ENCODE measurements at places on chromosomes 5 and 9.

- no peak for DNase-seq
These were observed 80.2 kb downstream of the PRKACG start for GRCh38 chr9:68933434-68934328.

DNA sequence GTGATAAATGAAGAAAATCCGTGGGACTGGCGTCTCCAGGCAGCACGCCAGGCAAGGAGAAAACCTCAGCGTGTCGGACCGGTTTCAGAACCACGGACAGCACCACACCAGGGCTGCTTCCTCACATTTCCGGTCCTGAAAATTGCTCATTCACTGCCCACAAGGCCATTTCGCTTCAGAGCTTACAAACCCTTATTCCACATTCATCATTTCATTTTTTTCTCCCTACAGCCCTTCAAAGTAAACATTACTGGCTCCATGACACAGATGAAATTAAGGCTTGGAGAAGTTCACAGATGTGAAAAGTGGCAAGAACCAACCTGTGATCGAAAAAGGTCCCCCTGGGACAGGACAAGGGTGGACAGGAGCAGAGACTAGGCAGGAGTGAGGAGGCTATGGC lies 1.5 kb upstream of the GPRIN1 start:
- no peak for DNase-seq

GRCh38 chr5:138544181-138545134 lies 1.4 kb upstream of the ETF1 start:
- no peak for DNase-seq

GRCh38 chr5:126081209-126081608 lies 342.0 kb upstream of the GRAMD2B start:
- DNase-seq = no peak

GRCh38 chr9:101791938-101792337 lies 53.5 kb upstream of the GRIN3A start:
- peak; percentile 4 for DNase-seq

DNA sequence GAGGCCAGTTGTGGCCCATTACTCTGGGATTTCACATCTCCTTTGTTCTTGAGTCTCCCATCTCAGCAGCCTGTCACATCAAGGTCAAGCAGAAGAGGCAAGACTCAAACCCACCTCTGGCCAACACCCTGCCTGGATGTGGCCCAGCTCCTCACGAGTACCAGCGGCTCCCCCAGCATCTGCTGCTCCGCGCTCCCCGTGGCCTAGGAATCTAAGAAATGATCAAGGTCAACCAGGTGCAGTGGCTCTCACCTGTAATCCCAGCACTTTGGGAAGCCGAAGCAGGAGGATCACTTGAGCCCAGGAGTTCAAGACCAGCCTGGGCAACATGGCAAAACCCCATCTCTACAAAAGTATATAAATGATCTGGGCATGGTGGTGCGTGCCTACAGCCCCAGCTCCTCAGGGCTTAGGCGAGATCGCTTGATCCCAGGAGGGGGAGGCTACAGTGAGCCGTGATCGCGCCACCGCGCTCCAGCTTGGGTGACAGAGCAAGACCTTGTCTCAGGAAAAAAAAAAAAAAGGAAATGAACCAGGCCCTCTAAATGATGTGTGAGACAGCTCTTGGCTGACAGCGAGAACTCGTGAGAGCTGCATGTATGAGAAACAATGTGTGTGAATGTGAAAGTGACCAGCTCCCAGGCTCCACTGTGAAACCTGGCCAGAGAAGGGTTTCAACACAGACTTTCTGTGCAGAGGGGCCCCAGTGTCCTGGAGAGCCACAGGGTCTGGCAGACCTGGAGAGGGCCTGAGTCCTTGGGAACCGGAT lies 61.6 kb upstream of the ANGPTL2 start:
- no peak for DNase-seq

DNA sequence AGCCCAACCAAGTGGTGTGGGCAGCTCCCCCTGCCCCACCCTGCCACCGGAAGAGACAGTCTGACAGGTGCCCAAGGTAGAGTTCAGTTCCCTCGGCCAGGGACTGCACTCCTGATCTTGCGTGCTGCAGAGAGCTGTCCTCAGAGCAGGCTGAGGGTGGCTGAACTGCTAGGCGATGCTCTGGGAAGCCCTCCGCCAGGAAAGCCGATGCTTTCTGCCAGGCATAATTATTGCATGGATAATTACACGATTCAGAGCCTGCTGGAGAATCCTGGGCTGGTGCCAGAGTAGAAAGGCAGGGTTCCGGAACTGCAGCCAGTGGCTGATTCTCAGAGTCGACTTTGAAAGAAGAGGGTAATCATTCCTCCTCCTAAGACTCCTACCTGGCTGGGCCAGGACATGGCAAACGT lies 19.3 kb downstream of the KCNIP1 start:
- no peak for DNase-seq

DNA sequence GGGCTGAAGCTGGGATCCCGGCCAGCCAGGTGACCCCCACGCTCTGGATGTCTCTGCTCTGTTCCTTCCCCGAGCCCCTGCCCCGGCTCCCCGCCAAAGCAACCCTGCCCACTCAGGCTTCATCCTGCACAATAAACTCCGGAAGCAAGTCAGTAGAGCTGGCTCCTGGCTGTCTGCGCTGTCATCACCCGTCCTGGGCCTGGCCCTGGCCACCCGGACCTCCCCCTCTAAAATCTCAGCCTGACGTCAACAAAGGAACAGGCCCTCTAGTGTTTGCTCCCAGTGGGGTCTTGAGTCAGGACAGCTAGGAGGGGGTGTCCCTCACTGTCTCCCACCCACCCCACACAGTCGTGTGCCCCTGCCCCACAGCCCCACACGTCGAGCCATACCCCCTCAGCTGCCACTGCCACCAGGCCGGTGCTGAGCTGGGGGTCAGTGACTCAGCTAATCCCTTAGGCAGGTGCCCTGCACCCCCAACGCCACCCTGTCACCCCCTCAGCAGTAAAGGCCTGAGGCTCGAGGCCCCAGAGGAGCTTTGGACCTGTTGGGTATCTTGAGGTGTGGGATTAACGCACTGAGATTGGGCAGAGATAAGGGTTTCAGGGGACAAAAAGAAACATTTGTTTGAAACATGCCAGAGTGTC lies 1.1 kb upstream of the LCNL1 start:
- DNase-seq = no peak

DNA sequence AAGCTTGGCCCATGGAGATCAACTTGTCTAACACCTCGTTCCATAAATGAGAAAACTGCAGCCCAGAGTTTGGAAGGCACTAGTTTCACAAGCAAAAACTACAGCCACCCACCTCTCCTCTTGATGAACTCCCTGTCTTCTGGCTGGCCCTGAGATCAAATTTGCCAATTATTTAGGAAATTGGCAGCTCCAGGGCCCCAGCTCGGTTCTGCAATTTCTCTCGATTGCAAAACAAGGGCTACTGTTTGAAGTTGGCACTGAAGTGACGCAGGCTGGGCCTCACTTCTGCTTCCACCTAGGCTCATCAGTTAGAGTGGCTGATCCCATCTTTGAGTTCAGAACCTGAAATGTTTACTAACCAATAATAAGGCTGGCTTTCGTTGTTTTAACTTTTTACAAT lies 3.7 kb upstream of the GPX3 start:
- DNase-seq = no peak

GRCh38 chr5:171702135-171702770 lies 83.4 kb upstream of the SMIM23 start:
- no peak for DNase-seq

- no peak for DNase-seq
These were observed 124.4 kb downstream of the TENT4A start for GRCh38 chr5:6837519-6838110.

- DNase-seq = peak; percentile 34
These were observed 74.5 kb upstream of the BARHL1 start for GRCh38 chr9:132507670-132508469.

DNA sequence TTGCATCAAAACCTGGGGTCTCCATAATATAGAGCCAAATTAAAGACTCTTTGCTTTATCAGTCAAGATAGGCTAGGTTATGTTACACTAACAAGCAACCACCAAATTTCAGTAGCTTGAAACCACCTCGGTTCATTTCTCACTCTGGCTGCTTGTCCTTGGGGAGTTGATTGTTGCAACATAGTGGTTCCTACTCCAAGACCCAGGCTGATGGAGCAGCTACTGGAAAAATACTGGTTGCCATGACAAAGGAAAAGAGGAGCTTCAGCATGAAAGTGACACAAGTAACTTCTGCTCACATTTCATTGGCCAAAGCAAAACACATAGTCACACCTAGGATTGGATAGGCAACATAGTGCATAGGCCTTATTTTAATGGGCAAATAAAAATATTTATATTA lies 18.5 kb upstream of the RCL1 start:
- no peak for DNase-seq

DNA sequence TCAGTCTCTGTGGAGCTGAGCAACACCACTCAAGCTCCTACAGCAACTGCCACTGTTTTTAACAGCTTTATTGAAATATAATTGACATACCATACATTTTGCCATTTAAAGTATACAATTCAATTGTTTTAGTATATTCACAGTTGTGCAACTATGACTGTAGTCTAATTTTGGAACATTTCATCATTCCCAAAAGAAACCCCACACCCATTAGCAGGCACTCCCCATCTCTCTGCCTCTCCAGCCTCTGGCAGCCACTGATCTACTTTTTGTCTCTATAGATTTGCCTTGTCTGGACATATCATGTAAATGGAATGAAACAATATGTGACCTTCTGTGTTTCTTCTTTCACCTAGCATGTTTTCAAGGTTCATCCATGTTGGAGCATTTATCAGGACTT lies 43.5 kb downstream of the RUSC2 start:
- no peak for DNase-seq

DNA sequence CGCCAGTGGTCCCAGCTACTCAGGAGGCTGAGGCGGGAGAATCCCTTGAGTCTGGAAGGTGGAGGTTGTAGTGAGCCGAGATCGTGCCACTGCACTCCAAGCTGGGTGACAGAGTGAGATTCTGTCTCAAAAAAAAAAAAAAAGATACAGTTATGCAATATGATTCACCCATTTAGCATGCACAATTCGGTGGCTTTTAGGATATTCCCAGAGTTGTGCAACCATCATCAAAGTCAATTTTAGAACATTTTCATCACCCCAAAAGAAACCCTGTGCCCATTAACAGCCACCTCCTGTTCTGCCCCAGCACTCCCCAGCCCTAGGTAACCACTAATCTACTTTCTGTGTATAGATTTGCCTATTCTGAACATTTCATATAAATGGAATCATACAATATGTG lies 4.3 kb upstream of the DHFR start:
- DNase-seq = no peak

DNA sequence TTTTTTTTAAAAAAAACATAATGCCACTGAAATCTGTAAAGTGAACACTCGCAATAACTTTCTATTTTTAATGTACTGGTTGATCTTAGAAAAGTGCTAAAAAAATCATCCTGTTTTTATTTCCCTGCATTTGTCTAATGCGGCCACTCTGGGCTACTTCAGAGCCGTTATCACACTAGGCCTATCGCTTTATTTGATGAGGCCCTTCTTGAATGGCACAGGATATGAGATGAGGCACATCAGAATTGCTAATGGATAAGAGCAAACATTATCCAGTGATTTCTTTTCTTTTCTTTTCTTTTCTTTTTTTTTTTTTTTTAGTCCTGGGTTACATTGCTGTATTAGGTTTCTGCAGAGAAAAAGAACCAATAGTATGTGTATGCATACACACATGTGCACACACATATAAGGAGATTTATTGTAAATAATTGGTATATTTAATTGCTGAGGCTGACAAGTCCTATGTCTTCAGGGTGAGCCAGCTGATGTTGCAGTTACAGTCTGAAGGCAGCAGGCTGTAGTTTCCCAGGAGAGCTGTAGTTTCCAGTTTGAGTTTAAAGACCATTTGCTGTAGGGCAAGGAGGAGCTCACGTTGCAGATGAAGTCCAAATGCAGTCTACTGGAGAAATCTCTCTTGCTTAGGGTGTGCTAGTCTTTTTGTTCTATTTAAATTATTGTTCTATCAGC lies 391.7 kb downstream of the MED10 start:
- DNase-seq = no peak

DNA sequence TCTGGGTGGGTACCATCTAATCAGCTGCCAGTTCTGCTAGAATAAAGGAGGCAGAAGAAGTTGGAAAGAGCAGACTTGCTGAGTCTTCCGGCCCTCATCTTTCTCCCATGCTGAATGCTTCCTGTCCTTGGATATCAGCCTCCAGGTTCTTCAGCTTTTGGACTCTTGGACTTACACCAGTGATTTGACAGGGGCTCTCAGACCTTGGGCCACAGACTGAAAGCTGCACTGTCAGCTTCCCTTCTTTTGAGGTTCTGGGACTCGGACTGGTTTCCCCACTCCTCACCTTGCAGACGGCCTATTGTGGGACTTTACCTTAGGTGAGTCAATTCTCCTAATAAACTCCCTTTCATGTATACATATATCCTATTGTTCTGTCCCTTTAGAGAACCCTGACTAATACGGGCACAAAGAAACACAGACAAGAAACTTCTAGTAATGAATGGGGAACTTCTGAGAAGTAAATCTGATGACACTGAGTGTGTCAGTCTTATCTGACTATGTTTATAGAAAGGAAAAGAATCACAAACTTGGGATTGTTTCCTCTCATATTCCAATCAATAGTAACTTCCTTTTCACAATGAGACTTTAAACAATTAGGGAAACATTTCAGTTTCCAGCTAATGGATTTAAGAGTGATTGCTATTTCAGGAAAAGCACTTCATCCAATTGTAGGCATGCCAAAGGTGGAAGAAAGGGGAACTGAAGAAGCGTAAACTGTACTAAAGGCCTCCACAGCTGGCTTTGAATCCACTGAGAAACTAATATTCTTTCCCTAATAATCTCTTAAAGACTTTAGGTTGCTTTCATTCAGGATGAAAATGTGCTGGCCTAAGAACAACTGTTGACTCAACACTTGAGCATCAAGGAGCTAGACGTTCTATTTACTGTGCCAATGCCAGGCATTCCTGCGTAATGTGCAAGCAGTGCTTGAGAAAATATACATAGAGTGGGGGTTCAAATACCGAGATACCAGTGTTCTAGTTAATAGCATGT lies 127.9 kb upstream of the PTGER4 start:
- no peak for DNase-seq

DNA sequence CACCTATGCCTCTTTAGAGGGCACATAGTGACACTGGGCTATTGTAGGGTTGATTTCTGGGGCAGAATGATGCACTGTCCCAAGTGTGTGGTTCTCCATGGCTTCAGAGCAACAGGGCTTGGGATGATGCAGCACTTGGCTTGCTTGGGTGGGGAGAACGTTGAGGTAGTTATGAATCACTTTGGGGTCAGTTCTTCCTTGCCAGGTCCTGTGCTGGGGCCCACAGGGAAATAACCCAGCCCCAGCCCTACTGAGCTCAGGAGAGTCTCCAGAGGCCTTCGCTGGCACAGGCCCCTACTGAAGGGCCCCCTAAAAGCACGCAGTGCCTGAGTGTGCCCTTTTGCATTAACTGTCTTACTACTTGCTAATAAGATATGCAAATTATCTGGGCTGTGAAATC lies 24.2 kb downstream of the JADE2 start:
- DNase-seq = no peak
